ENCODE measurements at places on chromosomes 7 and 10.

DNA sequence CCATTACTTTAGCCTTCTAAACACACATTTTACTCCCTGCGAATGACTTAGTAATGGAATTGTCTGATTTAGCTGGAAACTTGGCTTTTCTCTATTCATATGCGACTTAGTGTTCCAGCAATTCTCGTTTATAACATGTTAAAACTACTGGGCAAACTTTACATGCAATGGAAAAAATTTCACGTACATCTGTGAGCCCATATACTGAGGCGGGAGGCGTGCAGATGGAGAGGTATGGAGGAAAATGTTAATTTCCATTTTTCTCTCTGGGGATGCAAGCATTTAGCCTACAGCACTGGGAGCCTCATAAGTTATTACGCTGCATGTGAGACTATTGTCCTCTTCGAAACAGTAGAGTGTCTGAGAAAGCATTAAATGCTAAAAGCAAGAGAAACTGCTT is 591.5 kb upstream of the ANKRD30A start:
- DNase-seq, result no peak

DNA sequence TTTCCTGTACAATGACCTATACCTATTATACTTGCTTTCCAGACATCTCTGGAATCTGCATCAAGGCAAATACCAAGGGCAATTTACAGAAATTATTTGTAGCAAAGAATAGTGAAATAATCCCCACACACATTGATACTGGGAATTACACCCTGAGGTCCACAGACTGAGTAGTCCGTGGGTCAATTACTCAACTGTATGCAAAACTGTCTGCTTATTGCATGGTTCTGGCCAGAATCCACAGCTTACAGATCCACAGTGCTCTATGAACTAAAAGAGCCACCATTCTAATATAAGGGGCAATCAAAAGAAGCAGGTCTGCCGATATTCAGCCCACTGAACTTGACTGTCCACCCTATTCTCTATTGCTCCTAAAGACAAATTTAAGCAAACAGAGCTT is 5.7 kb downstream of the CHCHD3 start:
- no peak for DNase-seq

DNA sequence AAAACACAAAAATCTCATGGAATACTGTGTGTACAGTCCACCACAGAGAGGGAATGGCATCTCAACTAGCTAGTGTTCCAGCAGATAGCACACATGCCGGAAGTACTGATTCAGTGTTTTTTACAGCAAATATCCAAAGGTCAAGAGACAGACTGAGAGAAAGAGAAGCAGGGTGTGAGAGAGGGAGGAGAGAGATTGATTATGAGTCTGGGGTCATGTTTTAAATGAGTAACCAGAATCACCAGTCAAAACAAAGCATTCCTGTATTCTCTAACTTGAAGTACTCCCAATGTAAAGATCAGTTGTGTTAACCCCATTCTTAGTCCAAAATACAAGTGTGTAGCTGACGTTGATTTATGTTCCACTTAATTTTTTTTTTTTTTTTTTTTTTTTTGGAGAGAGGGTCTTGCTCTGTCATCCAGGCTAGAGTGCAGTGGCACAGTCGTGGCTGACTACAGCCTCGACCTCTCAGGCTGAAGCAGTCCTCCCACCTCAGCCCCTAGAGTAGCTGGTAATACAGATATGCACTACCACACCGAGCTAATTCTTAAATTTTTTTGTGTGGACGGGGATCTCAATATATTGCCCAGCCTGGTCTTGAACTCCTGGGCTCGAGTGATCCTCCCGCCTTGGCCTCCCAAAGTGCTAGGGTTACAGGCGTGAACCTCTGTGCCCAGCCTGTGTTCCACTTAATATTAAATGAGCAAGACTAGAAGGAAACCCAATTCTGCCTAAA is 114.2 kb downstream of the TAF3 start:
- DNase-seq, result no peak

- DNase-seq, result peak; percentile 66
These were observed 32.3 kb upstream of the TM9SF3 start for GRCh38 chr10:96619120-96619519.

DNA sequence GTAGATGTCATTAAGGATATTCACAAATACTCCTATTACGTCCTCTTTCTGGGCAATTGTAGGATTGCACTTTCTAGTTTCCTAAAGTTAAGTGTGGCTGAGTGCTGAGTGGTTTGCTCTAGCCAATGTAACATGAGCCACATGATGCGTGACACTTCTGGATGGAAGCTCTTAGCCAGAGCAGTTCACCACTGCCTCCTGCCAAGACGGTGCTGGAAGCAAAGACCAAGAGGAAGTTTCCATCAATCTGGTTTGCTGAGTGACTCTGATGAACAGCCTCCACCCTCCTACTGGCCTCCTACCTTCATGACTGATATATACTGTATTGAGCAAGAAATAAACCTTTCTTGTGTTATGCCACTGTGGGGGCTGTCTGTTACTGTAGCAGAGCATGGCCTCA is 318.1 kb downstream of the KCNMA1 start:
- no peak for DNase-seq

DNA sequence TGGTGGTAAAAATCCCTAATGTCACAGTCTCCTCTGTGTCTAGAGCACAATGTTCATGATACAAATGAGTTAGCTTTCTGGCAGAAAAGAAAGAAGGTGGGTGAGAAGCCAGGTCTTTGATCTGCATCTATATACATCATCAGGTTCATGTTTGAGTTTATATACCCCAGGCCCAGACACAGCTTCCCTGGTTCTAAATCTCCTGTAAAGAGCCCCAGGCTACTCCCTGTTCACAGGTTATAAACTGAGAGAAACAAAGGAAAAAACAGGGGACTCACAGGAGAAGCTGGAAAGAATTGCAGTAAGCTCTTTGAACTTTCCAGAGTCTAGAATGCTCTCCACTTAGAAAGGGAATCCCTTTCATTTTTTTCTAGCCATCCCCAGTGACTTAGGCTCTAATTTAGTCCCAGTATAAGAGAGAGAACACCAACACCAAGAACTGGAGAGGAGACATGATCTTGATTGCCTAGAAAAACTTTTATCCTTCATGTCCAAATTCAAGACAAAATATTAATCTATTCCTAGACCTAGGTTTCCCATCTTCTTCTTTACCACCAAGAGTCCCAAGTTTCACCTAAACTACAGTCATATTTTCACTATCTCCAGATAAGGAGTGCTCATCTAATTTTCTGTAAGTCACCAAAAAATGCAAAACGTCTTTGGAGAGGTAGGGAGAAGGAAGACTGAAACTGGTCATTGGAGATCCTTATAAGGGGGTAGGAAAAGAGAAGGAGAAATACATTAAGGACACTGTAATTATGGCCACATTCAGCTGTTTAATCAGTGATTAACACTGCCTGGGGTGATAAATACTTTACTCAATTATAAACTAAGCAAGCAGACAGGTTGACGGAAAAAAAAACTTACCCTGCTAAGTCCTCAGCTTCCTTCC is 469 bp downstream of the MSS51 start:
- DNase-seq, result no peak

DNA sequence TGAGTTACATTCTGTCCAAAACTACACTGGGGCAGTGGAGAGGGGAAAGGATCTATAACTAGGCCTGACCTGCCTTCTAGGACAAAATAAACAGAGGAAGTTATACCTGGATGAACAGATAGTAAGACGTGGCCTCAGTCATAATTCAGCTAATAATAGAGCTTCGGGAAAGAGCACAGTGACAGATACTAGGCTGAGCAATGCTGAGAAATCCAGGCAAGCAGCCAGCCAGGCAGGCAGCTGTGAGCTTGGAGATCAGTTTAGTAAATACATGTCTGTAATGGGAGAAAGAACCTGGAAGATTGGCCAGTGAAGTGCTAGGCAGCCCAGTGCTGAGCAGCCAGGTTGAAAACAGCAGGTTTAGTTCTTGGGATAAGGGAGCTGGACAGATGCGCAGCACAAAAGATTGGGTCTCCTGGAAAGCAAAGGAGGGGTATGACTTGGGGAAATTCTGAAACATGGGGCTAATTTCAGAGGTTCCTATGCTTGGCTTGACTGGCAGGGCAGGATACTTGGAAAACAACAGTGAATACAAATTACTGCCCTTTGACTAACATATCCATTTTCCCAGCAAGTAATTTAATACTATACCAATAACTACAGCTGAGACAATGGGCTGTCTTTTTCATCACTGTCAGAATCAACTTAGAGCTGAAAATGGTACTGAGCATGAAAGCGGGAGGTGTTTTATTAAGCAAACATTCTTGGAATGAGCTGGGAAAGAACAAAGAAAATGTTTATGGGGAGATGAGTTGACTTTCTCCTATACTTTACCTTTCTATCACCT is 140.8 kb downstream of the DGKB start:
- peak; percentile 39 for DNase-seq

DNA sequence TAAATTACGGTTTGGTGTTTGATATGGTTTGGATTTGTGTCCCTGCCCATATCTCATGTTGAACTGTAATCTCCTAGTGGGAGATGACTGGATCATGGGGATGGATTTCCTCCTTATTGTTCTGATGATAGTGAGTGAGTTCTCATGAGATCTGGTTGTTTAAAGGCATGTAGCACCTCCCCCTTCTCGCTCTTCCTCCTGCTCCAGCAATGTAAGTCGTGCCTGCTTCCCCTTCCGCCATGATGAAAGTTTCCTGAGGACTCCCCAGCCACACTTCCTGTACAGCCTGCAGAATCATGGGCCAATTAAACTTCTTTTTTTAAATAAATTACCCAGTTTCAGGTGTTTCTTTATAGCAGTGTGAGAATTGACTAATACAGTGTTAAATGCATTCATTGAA is 116.6 kb downstream of the DOCK4 start:
- DNase-seq, result no peak

GRCh38 chr7:101531726-101532357 is 97.3 kb downstream of the MYL10 start:
- DNase-seq, result no peak

DNA sequence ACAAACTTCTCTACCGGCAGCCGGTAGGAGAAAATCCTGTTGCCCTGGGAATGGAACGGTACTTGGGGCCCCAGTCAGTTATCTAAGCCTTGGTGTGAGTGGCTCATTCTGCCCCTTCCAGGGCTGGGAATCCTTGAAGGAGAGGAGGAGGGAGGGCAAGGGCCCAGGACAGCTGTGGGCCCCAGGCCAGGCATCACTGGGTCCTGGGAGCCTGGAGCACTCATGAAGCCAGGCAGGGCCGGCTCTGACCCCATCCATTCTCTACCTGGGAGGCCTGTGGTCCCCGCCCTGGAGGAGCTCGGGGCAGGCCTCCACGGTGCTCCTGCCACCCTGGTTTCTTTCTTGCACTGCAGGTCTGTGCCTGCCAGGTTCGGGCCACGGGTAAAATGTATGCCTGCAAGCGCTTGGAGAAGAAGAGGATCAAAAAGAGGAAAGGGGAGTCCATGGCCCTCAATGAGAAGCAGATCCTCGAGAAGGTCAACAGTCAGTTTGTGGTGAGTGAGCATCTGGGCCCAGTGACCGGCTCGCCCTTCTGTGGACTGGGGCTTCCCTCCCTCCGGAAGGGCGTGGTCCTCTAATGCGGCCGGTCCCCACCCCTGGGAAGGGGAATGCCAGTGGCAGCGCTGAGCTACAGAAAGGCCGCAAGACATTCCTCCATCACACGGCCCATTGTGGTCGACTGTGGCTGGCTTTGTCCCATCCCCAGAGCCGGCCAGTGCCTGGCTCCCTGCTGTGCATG is 111.3 kb downstream of the RGS10 start:
- no peak for DNase-seq

DNA sequence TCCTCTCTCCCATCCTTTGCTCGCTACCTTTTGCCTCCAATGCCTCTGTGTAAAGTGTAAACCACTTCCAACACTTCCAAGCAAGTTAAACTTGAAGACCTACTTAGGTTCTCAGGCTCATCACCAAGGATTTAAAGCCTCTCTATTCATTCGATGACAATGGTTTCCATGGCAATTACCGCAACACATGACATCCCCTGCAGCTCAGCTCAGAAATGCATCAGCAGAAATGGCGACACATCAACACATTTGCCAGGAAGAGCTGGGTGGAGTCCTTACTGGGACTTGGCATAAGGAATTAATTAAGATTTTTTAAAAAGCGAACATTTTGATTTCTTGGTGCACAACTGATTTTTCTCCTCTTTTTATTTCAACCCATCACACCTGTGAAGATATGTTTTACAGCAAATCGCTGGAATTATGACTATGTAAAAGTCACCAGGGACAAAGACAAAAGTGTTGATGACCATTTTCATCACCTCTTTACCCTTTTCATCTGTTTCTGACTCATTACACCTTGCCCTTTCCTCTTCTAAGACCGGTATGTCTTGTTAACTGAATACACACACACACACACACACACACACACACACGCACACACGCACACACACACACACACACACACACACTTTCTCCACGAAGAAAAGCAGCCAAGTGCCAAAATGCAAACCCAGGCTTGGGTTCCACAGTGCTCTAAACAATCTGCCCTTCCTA is 453.4 kb upstream of the CELF2 start:
- DNase-seq, result no peak

DNA sequence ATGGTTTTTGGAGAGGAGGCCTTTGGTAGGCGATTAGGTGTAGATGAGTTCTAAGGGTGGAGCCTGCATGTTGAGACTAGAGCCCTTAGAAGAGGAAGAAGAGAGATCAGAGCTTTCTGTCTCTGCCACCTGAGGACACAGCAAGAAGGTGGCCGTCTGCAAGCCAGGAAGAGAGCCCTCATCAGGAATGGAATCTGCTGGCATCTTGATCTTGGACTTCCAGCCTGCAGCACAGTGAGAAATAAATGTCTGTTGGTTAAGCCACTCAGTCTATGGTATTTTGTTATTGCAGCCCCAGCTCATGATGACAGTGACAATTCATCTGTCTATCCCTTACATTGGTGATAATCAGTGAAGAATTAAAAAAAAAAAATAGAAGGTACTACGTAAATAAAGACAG is 335.2 kb downstream of the PRPF18 start:
- no peak for DNase-seq

DNA sequence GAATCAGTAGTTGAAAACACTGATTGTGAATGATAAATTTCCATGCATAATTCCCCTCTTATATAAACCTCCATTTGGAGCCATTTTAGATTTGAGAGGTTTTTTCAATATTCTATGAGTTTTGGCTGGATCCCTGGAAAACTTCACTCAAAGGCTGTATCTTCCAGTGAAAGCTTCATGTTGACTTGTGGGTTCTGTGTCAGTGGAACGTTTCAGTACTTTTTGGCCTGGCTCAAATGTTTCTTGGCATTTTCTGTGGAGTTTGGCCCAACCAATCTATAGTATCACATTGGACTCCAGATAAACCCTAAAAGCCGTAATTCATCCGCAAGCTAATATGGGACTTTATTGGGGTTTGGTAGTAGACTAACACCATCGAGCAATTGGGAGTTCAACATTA is 172.6 kb upstream of the PRPS1L1 start:
- no peak for DNase-seq

DNA sequence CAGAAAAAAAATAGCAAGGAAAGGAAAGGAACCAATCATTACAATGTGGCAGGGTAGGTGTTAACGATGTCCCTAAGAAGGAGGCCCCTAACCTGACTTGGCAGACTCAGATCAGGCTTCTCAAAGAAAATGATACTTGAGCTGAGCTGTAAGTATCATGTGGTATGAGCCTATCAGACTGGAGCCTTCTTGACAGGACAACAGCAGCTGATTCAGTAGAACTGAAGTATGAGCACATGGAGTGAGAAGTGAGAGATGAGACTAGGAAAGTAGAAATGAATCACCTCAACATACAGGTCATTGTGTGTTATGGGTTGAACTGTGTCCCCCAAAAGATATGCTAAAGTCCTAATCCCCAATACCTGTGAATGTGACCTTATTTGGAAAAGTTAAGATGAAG is 66.3 kb downstream of the MTERF1 start:
- no peak for DNase-seq

- peak; percentile 52 for DNase-seq
These were observed 43.0 kb downstream of the SCRN1 start for GRCh38 chr7:29946428-29947186.

All from D341Med (cell line).